Dermis microvascular lymphatic vessel endothelial cell (primary cell): ENCODE measurements at places on chromosomes 12 and 14.

DNA sequence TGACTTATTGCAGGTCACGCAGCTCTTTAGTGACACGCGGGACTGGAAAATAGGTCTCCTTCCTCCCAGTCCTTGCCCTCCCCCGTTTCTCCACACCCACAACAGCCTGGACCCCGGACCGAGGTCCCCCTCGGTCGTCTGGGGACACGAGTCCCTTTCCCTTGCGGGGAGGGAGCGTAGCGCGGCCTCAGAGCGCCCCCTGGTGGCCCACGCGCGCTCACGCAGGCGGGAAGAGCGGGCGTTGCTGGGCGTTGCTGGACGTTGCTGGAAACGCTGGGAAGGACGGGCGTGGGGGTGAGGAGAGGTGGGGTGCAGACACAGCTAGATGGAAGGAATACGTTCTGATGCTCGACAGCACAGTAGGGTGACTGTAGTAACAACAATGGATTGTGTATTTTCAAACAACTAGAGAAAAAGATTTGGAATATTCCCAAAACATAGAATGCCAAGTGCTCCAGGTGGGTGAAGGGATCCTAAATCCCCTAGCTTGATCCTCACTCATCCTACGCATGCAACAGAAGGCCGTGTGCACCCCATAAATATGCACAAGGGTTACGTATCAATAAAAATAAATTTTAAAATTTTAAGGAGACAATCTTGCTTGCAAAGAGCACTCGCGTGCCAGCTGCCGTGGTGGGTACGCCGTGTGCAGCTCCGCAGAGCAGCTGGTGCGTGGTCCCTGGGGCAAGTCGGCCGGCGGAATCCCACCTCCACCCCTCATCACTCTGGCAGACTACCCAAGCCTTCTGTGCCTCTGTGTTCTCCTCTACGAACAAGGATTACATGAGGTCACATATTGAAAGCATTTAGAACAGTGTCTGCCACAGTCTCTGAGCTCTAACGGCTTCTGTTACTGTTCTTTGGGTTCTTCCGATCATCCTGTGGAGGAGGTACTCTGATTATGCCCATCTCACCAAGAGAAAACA, 87.4 kb downstream of the B4GALNT3 start:
- DNase-seq: no peak

- DNase-seq: no peak
These were observed 196.4 kb upstream of the G2E3 start for GRCh38 chr14:30362369-30363218.

DNA sequence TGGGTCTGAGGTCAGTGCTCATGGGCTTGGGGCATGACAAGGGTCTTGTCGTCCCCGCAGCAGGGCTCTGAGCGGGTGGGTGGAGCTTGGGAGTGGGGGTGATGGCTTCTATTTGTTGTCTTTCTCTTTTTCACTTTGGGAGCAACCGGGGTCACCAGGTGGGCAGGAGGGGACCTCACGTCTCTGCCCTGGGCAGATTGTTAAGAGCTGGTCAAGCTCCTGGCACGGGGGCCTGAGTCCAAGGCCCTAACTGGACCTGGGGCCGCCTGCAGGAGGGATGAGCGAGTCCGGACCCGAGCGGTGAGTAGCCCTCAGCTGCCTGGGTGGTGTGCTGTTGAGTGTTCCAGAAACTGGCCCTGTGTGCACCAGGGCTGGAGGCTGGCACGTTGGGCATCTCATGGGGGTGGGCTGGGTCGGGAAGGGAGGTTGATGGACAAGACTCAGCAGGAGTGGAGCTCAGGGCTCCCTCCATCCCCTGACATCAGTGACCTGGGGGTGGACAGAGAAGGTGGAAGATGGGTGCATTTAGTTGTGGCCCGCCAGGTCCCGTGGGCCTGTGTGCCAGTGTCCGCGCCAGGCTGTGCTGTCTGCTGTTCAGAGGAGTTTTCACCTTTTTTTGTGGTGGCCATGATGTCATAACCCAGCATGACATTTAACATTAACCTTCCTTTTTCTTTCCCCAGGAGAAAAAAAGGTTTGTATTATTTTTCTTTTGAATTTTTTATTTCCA, 27.5 kb downstream of the RTL1 start:
- DNase-seq: no peak

GRCh38 chr12:60710246-60710645, 1114.4 kb downstream of the SLC16A7 start:
- DNase-seq: no peak

- no peak for DNase-seq
These were observed 308.2 kb downstream of the EMP1 start for GRCh38 chr12:13504736-13505135.

DNA sequence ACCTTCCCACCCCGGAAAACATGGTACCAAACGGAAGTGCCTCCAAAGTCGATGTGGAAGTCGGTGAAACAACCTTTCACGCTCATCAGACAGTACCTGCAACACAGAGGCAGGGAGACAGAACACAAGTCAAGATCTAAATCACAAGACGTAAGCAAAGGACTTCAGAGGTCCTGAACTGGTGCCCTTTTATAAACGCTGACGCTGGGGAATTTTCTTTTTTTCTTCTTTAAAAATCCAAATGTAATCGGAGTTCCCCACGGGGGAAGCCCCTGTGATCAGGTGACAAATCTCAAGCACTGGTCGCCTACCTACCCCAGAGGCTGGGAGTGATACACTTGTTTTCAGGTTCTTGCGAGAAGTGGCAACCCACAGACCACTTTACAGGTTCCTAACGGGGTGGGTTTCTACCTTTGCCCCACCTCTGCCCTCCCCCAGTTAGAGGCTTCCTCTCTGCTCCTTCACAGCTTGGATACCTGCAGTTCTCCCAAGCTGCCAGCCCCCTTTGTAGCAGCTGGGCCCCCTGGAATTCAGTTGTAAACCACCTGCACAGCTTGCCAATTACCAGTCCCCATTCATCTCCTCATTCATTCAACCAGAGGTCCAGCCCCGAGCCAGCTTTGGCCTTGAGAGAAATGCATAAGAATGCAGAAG, 46.2 kb downstream of the KDM2B start:
- no peak for DNase-seq

- no peak for DNase-seq
These were observed 197.1 kb downstream of the MED13L start for GRCh38 chr12:116080415-116080814.

GRCh38 chr12:18690653-18691052, 47.2 kb downstream of the PLCZ1 start:
- DNase-seq: no peak

DNA sequence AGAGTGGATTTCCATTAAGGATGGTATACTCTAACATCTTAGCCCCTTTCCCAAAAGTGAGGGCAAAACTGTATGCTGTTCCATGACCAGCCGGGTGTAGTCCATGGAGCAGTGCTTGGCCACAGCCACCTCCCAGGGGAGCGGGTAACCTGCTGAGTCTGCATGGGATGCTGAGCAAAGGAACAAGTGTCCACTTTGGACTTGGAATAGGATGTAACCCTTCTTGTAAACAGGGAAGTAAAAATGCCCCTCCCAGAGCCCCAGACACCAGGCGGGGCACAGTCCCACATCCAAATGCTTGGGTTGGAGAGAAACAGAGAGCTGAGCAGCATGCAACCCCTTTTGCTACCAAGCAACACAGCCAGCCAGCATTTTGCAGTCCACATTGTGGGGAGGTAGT, 65.6 kb downstream of the ACTN1 start:
- DNase-seq: no peak

DNA sequence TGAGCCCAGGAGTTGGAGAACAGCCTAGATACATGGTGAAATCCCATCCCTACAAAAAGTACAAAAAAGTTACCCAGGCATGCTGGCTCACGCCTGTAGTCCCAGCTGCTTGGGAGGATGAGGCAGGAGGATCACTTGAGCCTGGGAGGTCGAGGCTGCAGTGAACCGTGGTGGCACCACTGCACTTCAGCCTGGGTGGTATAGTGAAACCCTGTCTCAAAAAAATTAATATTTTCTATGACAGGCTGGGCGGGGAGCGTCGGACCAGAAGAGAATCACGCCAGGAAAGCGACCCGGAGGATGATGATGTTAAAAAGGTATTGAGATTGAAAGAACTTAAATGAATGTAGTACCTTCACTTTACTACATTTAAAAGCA, 2.1 kb downstream of the PNN start:
- DNase-seq: no peak

GRCh38 chr12:52023976-52024688, 17.4 kb downstream of the TAMALIN start:
- DNase-seq: no peak

GRCh38 chr14:90300611-90301047, 31.1 kb downstream of the NRDE2 start:
- DNase-seq: no peak

DNA sequence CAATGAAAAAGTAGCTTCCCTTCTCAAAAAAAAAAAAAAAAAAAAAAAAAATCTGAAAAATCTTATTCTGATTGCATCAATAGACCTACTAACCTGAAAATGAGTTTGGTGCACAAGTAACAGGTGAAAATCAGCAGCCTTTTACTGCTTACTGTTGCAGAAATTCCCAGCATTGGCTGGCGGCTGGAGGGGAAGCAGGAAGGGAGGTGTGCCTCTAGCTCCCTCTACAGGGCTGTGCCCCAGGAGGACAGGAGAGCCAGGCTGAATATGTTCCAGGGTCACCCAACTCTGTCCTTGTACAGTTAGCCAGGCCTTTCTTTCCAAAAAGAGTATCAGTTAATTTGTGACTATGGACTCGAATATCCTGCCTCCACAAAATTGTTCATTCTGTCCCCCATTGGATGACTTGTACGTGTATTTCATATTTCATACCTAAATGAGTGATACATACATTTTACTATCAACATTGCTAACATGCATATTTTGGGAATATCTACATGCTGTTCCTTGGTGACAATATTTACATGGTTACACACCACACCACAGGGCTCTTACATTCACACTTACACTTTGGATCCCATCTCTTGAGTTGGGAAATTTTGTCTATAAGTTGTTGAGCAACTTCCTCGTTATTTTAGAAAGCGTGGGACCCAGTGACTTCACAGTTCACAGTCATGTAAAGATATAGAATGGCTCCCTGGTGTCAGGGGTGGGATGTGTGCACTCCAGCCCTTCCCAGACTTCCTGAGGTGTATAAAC, 124.8 kb downstream of the SAMD4A start:
- DNase-seq: peak; percentile 81

DNA sequence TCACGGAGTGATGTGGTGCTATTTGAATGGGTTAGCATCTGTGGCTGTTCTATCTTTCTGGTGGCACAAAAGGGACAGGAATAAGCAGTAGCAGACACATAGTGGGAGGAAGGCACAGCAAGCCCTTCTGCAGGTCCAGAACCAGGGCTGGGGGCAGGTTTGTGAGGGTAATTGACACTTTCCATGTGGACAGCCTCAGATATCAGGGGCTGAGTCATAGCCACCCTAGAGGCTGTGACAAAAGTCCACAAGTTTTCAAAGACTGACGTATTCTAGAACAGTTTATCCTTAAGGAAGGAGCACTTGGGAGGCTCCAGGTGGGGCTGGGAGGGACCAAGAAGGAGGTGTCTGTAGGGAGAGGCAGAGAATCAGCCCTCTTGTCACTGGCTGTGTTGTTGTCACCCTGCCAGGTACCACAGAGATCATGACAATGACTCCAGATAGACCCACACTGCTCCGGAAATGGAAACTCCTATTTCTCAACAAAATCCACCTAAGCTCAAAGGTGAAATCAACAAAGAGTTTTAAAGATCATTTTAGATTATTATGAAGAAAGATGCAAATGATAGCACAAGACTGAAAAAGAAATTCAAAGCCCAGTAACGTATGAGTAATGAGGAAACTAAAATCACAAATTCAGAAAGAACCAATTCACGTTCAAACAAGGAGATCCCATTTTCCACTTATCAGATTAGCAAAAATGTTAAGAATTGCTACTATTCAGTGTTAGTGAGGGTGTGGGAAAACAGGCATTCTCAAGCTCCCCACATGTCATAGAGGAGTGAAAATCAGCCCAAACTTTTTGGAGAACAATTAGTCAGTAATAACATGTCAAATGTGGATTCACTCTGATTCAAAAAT, 48.3 kb downstream of the NFKBIA start:
- no peak for DNase-seq

GRCh38 chr14:88188745-88189416, 134.2 kb downstream of the KCNK10 start:
- DNase-seq: no peak

DNA sequence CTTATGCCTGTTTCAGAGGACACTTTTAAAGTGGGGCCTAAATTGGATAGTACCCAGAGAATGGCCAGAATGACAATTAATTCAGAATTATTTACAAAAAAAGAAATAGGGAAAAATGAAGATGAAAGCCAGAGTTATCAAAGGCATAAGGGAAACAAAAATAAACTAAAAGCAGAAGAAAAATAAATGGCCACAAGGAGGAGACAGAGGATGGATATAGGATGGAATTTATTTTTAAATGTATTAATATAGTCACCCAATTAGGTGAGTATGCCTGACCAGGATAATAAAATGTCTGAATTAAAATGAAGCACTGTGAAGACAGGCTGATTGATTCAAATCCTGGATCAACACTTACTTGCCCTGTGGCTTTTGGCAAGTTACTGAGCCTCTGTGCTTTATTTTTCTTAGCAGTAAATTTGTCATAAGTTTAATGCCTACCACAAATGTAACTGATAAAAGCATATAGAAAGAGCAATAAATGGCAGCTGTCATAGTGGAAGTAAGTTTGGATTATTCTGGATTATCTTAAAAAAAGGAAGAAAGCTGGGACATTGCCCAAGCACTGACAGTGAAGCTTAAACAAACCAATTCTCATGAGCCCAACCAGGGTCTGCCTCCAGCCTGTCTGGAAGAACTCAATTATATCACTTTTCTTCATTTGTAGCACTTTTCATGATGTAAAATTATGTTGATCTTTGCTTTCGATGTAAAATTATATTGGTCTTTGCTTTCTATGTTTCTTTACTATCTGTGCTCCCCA, 3.5 kb downstream of the CLEC9A start:
- peak; percentile 34 for DNase-seq

GRCh38 chr14:102085948-102086708, 716 bp downstream of the HSP90AA1 start:
- peak; percentile 63 for DNase-seq

DNA sequence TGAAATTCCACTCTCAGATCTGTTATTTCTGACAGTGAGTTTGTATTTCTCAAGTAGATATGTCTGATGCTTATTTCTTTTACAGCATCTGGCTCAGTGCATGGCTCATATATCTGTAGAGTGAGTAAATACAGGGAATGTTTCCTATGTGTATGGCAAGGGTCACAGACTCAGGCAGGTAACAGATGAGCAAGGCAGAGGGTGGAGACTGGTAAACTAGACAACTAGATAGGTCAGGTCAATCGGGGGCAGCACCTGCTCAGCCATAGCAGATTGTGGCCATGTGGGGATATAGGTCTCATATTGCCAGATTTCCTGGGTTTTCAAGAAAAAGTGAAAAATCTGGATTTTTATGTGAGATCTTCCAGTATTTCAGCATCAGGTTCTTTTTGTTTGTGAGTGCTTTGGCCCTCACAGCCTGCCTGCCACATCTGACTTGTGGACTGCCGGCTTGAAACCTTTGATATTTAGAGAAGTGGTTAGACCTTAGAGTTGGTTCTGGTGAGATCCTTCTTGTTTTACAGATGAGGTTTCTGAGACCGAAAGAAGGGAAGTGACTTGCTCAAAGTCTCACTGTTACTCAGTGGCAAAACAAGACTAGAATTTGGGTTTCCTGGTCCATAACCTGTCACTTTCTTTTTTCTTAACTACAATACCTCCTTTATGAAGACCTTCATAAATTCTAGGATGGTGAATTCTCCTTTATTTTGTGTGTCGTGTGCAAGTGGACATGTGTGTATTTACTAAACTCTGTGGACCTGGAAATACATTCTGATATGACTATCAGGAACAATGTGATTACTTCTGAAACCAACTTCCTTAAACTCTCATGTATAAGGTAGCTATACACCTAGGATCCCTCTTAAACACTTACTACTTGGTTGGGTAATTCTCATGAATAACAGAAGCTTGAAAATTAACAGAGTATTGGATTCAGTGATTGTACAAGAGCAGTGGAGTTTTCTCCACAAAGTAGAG, 34.4 kb downstream of the PROX2 start:
- no peak for DNase-seq
